CD4-positive, alpha-beta T cell treated with Interleukin-6 at 100 ng/mL for 8 hours (primary cell): ENCODE measurements at places on chromosomes 4 and X.
A peak's percentile ranks its signal among the peaks of the same experiment; 100 is the strongest.

DNA sequence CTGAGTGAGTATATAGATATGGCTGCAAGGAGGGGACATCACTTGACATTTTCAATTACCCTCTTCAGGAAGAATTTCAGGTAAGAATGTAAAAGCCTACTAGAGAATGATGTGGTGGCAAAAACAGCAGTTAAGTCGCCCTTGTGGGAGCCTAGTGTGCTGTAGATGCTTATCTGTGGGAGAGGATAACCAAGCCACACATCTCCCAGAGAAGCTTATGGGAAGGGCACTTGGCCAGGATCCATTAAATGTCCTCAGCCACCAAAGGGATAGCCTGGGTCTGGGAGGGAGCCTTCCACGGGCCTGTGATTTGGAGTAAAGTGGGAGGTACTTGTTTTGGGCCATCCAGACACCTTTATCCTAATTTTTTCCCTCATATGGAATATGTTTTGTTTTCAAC is 41.3 kb upstream of the BCLAF3 start:
- no peak for DNase-seq

- DNase-seq: peak; percentile 19
These were observed 216.9 kb upstream of the S100G start for GRCh38 chrX:16433021-16433420.

GRCh38 chr4:71962622-71963264 is 69.1 kb upstream of the NPFFR2 start:
- no peak for DNase-seq

- no peak for DNase-seq
These were observed 55.8 kb downstream of the DOCK11 start for GRCh38 chrX:118551426-118551825.

DNA sequence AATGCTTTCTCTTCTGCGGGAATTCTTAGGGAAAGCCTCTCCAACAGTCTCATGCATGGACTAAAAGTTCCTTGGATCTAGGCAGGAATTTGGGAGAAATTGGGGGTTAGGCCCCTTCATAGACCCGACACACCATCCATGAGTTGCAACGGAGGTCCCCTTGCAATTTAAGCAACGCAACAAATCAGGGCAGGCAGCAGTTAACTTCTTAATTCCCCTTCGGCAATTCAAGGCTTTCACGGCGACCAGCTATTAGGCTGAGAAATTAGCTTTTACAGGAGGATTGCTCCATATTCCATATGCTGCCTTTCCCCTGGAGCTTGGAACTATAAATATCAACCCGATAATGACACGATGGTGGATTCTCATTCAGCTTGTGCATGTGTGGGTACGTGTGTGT is 241.0 kb downstream of the SHOX start:
- no peak for DNase-seq

DNA sequence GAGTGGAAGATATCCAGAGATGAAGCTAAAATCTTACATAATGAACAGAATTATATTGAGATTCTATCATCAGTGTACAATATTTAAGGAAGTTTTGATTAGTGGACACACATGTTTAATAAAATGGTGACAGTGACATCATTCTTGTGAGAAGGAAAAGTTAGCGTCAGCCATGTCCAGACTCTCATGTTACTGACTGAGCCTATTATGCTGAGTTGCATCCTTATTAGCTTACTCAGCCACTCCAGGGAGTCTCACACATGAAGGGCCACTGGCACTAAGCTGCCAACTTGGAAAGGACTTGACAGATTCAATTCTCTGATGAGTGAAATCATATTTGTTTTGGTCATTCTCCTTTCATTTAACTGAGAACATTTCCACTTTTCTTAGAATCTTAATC is 170.6 kb downstream of the BANK1 start:
- DNase-seq: no peak

- DNase-seq: no peak
These were observed 3.7 kb downstream of the BGN start for GRCh38 chrX:153498453-153498852.

GRCh38 chrX:94252211-94252610 is 578.2 kb downstream of the FAM133A start:
- DNase-seq: no peak

- DNase-seq: no peak
These were observed 50.7 kb downstream of the ANTXR2 start for GRCh38 chr4:80022282-80022681.

DNA sequence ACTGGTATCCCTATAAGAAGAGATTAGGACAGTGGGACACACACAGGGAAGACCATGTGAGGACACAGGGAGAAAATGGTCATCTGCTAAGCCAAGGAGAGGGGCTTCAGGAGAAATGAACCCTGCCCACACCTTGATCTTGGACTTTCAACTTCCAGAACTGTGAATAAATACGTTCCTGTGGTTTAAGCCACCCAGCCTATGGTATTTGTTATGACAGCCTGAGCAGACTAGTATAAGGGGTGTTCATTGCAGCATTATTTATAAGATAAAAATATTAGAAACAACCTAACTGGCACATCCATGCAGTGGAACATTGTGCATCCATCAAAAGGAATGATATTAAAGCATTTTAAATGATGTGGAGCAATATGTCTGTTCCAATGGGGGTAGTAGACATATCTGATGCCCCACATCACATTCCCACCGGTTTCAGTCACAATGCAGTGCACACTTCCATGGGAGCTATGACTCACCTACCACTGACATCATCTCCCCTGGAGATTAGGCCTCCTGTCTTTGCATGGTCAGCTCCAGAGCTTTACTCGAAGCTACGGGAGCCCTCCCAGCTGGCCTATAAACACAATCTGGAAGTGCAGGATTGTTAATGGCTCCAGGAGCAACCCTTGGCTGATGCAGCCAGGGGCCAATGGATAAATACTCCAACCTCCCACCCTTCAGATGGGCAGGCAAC is 38.9 kb upstream of the MAMLD1 start:
- no peak for DNase-seq

DNA sequence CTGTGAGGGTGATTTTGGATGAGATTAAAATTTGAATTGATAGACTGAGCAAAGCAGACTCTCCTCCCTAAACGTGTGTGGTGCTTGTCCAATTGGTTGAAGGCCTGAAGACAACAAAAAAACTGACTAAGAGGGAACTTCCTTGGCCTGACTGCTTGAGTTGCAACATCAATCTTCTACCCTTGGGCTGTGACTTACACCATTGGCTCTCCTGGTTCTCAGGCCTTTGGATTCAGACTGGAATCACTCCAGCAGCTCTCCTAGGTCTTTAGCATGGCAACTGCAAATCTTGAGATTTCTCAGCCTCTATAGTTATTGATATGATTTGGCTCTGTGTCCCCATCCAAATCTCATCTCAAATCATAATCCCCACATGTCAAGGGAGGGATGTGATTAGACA is 49.7 kb upstream of the IGFBP7 start:
- no peak for DNase-seq
